ENCODE measurements at places on chromosomes 16 and 17.

DNA sequence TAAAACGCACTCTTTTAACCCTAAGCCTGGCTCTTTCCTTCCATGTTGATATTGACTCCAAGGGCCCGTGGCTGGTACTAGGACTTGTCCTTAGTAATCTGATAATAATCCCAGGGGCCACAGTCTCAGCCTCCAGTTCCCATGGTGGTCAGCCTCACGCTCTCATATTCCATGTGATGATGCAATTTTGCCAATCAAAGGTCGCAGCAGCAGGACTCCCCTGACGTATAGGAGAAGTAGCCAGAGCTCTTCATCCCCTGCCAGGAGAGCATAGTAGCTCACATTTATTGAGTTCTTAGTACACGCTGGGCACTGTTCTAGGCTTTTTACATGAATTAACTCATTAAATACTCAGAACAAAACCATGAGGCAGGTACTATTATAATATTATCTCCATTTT lies 42.4 kb downstream of the CD300LF start:
- DNase-seq: no peak

- DNase-seq: no peak
These were observed 97.4 kb upstream of the C17orf78 start for GRCh38 chr17:37278247-37278894.

DNA sequence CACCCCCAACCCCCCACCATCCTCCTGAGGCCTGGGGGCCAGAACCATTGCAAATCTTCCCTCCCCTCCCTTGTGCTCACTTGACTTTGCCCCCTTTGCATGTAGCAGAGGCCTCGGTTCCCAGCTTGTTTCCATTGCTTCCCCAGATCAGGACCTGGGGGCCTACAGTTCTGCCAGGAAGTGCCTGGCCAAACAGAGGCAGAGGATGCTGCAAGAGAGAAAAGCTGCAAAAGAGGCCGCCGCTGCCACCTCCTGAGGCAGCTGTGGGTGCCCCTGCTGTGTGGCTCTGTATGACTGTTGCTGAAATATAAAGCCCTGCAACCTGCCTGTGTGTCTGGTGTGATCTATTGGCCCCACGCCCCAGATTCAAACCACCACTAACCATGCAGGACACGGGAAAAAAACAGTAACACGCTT lies 2.3 kb downstream of the NDUFB10 start:
- DNase-seq: no peak

DNA sequence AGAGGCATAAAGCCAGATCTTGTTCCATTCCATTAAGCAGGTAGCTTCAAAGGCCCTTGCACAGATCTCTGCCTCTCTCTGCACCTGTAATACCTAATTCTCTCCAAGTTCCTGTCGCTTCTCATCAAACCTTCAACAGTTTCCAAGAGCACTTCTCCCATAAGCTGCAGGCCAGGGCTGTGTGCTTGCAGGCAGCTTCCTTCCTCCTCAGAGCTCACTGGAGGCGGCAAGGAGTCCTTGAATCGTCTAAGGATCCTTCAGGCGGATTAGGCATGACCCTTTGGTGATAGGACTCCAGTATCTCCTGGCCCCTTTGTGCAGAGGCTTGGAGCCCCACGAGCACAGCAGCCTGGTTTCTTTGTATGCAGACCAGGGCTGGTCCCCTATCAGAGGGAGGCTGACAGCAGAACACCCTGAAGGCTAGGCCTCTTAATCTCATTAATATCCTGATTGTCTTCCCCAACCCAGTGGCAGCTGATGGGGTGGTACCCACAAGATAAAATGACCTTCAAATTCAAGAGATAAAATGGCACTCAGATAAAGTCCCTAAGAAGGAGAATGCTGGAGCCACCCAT lies 19.8 kb downstream of the HNF1B start:
- no peak for DNase-seq

GRCh38 chr17:36657390-36657762 lies 56.0 kb downstream of the MRM1 start:
- no peak for DNase-seq

DNA sequence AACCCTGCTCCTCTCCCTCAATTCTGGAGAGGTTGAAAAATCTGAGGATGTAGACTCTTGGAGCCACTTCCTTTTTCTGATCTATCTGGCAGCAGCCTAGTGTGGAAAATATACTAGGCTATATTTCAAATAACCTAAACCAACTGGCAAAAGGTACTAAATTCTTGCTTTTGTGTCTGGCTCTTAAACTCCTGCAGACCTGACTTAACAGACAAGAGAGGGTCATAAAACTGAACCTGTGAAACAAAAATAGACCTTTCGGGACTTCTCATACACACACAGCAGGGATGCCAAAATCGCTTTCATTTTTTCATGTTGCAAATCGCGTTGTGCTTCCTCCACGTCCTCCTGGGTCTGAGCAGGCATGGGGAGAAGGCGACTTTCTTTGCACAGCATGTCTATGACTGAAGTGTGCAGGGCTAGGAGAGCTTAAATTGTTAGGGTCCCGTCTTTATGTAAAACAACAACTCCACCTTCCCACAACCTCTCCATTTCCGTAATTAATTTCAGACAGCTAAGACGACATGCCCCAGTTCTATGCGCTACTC lies 520.7 kb upstream of the PSMD7 start:
- DNase-seq: no peak

GRCh38 chr17:73363442-73364154 lies 51.8 kb upstream of the CDC42EP4 start:
- no peak for DNase-seq

DNA sequence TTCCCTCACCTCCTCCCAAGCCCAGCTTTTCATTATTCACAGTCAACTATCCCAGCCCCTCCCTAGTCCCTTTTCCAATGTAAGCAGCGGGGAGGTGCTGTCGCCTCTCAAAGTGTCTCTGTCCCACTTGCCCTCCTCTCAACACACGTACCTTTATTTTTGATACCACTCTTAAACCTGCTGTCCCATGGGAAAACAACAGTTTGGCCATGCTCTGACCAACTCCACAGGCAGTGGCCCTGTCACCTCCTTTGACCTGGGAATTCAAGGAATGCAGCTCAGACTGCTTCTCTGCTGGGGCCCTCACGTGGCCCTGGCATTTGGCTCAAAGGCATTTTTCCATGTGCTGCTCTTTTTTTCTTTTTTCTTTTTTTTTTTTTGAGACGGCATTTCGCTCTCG lies 4.2 kb downstream of the LYRM9 start:
- DNase-seq: no peak

- DNase-seq: no peak
These were observed 40.8 kb downstream of the AIPL1 start for GRCh38 chr17:6394055-6394606.

GRCh38 chr16:53882310-53882709 lies 178.4 kb downstream of the FTO start:
- no peak for DNase-seq

DNA sequence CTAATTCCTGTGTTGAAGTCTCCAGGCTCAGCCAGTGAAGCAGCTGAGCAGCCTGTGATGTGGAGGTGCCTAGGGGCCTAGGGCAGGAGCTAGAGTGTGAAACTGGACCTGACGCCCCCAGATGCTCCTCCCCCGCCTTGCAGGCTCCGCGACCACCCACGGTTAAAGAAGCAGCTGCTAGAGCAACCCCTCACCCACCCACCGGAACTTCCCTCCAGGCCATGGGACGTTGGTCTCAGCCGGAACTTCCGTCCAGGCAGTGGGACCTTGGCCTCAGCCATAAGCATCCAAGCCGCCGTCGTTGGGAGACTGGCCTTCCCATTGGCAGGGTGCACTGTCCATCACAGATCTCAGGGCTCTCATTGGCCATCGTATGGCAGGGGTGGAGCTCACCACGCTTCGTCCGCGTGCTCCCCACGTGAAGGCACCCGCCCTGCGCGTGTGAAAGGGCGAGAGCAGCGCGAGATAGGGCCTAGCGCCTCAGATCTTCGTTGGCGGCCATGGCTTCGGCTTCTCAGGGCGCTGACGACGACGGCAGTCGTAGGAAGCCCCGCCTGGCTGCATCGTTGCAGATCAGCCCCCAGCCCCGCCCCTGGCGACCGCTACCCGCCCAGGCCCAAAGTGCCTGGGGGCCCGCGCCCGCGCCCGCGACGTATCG lies at the start of gene ADAD2:
Gene ADAD2, plus strand, starts transcription at position 427 of the 658 bp plus-strand sequence. Its CDS starts 74 bp downstream, at position 501.
- no peak for DNase-seq

DNA sequence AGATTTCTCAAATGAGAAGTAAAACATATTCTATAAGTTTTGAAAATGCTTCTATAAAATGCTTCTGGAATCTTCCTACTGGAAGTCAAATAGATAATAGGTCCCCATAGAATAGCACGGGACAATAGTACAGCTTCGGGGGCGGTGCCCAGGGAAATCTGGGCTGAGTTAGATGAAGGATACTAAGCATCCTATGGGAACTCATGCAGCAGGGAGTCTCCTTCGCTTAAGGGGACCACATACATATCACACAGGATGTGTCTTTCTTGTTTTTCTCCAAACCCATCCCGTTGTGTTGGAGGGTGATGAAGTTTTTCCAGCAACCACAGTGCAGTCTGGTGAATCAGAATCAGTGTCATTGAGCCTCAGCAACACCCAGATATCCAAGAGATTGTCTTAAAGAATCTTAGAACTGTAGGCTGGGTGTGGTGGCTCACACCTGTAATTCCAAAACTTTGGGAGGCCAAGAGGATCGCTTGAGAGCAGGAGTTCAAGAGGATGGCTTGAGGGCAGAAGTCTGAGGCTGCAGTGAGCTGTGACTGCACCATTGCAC lies 84.2 kb downstream of the PITPNC1 start:
- DNase-seq: no peak

DNA sequence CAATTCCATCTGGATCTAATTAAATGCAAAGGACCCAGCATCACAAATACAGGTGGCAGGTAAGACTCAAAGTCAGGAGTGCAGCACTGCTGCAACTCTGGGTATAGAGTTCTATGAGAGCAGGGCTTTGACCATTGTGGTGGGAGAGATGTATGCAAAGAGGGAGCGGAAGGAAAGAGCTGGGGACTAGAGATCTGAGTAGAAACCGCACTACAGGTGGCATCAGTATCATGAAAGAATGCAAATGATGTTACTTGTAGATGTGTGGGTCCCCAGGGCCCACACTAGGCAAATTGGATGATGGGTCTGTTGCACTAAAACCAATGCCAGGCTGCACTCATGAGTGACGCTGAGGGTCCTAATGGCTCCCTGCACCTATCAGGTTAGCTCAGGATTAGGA lies 287.1 kb upstream of the ASIC2 start:
- DNase-seq: no peak

GRCh38 chr17:21286909-21287702 lies 2.6 kb downstream of the MAP2K3 start:
- DNase-seq: no peak

- DNase-seq: no peak
These were observed 11.5 kb downstream of the SLX4 start for GRCh38 chr16:3599922-3600321.

DNA sequence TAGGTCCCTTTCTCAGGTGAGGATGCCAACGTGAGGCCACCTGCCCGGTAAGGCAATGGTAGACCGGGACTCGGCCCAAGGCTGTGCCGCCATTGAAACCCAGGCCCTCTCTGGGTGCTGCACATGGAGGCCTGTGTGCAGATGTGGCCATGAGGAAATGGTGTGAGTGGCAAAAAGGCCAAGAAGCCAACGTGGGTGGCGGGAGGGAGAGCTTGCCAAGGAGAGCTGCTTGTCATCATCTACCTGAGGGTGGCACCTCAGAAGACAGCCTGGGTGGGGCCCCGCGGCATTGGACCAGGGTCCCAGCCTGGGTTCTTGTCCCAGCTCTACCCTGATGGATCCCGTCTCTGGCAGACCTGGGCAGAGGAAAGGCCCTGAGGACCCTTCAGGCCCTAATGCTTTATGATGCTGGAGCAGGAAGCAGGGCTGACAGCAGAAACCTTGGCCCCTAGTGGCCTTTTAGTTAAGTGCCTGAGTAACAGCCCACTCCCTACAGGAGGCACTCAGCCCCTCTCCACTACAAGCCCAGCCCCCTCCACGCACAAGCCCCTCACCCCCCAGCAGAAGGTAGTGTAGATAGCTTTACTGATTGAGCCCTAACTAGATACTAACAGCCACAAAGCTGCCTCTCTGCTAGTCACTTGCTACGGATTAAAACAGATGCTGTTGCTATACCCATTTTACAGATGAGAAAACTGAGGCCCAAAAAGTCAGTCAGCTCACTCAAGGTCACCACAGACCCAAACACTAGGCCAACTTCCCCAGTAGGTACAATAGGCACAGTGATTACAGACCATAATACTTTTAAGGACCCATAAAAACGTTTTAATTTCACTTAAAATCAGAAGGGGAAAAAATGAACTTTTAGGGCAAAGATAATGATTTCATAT lies 26.2 kb upstream of the KIFC3 start:
- DNase-seq: no peak

GRCh38 chr17:17190188-17190587 lies 15.9 kb downstream of the PLD6 start:
- no peak for DNase-seq

DNA sequence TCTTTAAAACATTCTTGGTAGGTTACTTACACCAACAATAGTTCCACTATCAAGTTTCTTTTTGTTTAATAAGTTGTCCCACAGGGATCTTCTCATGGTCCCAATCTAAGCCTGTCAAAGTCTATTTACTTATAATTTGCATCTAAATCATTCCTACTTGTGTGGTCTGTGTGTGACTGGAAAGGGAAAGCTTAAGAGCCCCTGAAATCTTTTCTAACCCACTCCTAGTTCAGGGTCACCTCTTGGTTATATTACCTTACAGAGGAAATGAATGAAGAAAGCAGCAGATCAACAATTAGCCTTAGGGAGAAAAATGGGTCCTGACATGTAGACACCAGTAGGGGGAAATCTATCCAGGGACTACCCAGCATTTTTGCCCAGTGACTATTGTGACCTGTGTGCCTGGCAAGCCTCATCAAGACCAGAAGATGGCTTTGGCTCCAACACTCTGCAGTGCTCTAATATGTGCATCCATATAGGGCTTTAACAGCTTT lies 110.4 kb upstream of the HAS3 start:
- DNase-seq: no peak

- no peak for DNase-seq
These were observed 8.8 kb downstream of the ODAD4 start for GRCh38 chr17:41939044-41939692.

Measured in effector CD4-positive, alpha-beta T cell (primary cell).